Renal pelvis (tissue), 12 donors: ENCODE measurements at places on chromosomes 6 and 20. TPM values are rescaled to one million over a fixed set of nuclear protein-coding genes. Genes with fewer than 3 reads are reported as not detected.

- DNase-seq, result no peak
Measured at GRCh38 chr20:21391185-21391971, 5.9 kb downstream of the NKX2-4 start.

DNA sequence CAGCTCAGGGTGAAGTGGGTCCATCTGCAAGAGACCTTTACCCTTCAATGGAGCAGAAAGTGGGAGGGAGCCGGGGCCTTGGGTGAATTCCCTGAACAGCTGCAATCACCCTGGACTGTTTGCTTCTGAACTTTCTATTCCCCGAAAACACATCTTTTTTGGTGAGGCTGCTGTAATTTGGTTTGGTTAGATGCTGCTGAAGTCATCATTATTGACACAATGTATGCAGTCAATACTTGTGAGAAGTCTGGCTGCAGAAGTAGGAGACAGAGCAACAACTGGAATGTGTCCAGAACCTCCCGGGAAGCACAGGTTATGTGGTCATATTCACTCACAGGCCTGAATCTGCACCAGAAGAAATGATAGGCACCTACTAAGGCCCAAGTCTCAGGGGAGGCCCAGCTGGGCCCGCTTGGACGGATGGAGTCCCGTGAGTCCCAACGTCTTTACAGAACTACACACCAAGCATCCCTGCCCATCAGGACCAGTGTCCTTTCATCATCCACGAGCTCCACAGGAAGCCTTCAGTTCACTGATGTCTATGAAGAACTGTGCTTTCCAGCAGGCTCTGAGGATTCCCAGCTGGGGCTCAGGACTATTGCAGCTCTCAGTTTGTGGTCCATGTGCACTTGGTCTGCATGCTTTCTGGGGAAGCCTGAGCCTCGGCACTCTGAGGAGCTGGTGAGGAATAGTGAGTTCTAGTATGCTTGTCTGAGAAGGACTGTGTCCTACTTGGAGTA is 177.6 kb downstream of the THBS2 start:
- DNase-seq, result no peak

- peak; percentile 74 for DNase-seq
Measured at GRCh38 chr20:2873747-2874041, 413 bp downstream of the PTPRA start.

GRCh38 chr20:20362774-20363433 is 5.0 kb upstream of the INSM1 start:
- no peak for DNase-seq

- DNase-seq, result no peak
Measured at GRCh38 chr6:83160167-83160566, 32.9 kb downstream of the PGM3 start.

DNA sequence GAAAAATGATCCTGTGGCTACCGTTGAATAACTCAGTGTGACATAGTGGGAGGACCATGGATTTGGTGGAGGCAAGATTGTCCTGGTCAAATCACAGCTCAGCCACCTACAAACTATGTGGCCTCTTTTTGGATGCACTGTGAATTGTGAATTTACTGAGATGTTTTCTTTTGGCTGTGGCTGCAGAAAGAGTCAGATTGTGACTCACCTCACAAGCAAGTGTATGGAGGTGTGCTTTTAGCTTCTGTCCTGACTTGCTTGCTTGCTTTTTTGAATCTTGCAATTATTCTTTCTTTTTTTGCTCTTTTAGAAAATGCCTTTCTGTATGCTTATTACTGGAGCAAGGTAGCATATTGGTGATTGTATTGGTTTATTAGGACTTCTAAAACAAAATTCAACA is 122.9 kb upstream of the FOXO3 start:
- no peak for DNase-seq

- DNase-seq, result no peak
Measured at GRCh38 chr6:54320871-54321270, 12.6 kb downstream of the TINAG start.

DNA sequence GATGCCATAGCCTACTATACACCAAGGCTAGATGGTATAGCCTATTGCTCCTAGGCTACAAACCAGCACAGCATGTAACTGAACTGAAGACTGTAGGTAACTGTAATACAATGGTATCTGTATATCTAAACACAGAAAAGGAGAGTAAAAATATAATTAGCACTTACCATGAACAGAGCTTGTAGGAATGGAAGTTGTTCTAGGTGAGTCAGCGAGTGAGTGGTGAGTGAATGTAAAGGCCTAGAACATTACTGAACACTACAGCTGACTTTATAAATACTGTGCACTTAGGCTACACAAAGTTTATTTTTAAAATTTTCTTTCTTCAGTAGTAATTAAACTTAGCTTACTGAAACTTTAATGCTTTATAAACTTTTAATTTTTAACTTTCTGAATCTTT is 129.5 kb downstream of the BTBD9 start:
- no peak for DNase-seq

DNA sequence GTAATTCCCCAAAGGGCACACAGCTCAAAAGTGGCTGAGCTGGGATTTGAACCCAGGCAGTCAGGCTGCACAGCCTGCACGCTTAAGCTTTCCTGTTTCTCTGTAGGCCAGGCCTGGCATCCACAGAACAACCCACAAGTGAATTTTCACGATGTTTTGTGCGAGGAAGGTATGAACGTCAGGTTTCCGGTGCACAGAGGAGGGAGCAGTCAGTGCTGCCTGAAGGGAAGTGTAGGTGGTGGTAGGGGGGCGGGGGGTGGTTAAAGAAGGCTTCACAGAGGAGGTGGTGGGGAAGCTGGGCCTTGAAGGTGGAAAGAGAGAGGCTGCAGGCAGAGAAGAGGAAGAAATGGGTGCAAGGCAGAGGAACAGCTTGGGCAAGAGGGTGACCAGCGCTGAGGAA is 14.1 kb downstream of the KCNB1 start:
- DNase-seq, result no peak

DNA sequence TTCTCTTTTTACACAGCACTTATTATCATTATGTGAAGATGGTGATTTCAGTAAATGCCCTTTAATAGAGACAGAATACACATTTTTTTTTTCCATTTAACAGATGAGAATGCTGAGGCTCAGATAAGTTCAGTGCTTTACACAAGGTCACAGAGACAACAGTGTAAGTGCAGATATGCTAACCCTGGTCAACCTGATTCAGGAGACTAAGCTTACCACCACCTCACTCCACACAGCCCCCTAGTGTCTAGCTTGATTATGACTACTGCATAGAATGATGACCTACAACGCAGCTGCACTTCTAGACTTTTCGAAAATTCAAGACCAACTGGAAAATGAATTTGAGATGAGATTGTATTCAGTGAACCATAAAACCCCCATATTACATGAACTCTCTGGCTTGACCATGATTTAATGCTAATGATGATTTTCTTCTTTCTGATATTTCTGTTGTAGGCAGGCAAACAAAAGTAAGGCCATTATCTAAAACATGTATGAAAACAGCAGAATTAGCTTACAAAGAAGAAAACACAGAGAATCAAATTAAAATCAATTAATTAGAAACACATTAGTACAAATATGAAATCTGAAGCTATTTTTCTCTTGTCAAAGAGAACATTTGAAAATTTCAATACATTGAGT is 212.1 kb upstream of the PHACTR1 start:
- DNase-seq, result no peak

- no peak for DNase-seq
Measured at GRCh38 chr6:163327921-163328320, 86.6 kb upstream of the QKI start.

GRCh38 chr20:43542674-43543073 is 16.2 kb upstream of the SGK2 start:
- DNase-seq, result no peak

- DNase-seq, result no peak
Measured at GRCh38 chr6:151241853-151242252, 2.1 kb downstream of the AKAP12 start.

Gene IL17A
- polyA plus RNA-seq, result not detected

Gene PDYN
- 0.41 TPM for polyA plus RNA-seq

Gene SHLD1
- 8.2 TPM for polyA plus RNA-seq

Gene OOEP
- not detected for polyA plus RNA-seq

Gene CNR1
- polyA plus RNA-seq, result 0.89 TPM

Gene CPXM1
- polyA plus RNA-seq, result 281 TPM
